ENCODE measurements at places on chromosomes 2 and 18.

DNA sequence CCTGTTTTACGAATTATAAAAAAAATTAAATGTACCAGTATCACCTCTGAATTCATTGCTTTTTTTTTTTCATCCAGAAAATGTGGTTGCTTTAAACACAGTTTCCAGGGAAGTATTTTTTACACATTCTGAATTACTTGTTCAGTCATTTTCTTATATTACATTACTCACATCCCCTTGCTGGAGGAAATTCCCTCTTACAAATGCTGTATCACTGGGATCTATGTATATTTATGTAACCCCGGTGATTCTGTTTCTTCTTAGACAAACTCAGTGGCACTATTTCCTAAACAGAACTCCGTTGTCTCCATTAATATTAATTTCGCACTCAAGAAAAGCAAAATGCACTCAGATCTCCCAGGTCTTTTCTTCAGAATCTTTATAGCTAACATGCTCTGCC is 1078.5 kb upstream of the ZEB2 start:
- DNase-seq, result no peak

DNA sequence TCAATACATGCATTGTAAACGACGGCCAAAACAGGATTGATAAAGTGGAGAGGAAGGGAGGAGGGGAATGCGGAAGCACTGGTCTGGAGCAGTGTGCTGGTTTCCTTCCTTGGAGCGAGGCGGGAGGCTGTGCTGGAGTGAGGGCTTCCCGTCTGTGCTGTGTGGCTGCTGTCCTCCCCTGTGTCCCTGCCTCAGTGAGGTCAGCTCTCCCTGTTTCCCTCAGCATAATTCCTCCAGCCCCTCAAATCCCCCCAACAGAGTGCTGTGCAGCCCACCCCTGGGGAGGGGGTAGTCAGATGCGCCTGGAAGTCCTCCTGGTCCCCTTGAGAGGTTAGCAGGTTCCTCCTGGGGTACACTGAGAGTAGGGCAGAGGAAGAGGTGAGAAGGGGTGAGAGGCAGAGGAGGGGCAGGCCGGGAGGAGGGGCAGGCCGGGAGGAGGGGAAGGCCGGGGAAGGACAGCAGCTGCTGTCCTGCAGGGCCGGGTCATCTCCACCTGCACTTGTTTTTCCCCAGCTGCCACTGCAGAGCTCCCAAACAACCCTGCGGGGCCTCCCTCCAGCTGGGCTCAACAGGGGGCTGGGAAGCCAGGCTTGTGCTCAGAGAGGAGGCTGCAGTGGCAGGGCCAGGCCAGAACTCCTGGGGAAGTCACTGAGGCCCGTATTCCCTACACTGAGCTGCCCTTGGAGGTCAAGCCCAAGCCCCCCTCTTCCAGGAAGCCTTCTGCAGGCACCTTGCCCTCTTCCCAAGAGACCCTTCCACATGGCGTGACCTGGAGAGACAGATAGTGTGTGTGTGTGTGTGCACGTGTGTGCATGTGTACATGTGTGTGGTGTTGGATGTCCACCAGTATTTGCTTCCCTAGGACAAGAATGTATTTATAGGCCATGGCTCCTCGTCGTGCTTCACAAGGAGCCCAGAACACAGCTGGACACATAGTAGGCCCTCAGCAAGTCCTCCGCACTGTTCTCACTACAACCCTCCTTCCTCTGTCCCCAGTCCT is 13.2 kb upstream of the ATP6V1B1 start:
- no peak for DNase-seq

DNA sequence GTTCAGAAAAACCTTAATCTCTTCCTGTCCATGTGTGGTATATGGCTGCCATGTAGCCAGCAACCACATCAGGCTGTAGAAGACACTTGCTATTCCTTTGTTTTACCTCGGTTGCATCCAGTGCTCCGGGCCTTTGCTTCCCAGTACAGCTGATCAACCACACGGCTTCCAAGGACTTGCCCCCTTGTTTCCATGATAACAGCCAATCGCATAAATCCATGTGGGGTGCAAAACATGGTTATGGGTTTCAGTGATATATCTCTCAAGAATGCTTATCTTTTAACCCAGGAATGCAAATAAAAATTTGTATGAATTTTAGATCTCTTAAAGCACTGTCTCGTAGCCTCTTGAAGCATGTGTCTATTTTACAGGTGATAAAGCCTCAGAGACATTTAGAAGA is 118.3 kb downstream of the MGAT5 start:
- DNase-seq, result no peak

- no peak for DNase-seq
These were observed 32.8 kb downstream of the CYBRD1 start for GRCh38 chr2:171554991-171555615.

GRCh38 chr2:85049236-85049635 is 78.3 kb downstream of the KCMF1 start:
- no peak for DNase-seq

GRCh38 chr2:168461942-168462331 is 5.9 kb downstream of the CERS6 start:
- DNase-seq, result no peak

GRCh38 chr2:39929531-39929930 is 150.5 kb upstream of the THUMPD2 start:
- no peak for DNase-seq

- DNase-seq, result no peak
These were observed 216.6 kb downstream of the SPAG16 start for GRCh38 chr2:213500881-213501280.

GRCh38 chr2:240593026-240593702 is 6.6 kb downstream of the CAPN10 start:
- no peak for DNase-seq

GRCh38 chr18:55584201-55584600 is 3.8 kb downstream of the TCF4 start:
- no peak for DNase-seq

DNA sequence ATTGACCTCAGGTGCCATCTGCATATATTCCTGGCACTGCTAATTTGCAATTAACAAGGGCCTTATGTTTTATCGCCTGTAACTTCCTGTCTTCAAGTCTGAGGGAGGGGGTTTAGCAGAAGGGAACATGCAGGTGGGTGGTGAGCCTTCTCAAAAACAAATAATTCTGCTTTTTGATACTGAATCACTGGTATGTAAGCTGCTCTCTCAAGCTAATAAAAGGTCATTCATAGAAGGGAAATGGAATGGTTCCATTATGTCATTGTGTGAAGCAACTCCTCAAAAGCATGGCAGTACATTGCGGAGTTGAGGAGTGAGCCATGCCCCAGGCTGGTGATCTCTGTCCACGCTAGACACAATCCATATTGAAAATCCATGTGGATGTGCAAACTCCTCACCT is 414.8 kb upstream of the ID2 start:
- DNase-seq, result no peak

DNA sequence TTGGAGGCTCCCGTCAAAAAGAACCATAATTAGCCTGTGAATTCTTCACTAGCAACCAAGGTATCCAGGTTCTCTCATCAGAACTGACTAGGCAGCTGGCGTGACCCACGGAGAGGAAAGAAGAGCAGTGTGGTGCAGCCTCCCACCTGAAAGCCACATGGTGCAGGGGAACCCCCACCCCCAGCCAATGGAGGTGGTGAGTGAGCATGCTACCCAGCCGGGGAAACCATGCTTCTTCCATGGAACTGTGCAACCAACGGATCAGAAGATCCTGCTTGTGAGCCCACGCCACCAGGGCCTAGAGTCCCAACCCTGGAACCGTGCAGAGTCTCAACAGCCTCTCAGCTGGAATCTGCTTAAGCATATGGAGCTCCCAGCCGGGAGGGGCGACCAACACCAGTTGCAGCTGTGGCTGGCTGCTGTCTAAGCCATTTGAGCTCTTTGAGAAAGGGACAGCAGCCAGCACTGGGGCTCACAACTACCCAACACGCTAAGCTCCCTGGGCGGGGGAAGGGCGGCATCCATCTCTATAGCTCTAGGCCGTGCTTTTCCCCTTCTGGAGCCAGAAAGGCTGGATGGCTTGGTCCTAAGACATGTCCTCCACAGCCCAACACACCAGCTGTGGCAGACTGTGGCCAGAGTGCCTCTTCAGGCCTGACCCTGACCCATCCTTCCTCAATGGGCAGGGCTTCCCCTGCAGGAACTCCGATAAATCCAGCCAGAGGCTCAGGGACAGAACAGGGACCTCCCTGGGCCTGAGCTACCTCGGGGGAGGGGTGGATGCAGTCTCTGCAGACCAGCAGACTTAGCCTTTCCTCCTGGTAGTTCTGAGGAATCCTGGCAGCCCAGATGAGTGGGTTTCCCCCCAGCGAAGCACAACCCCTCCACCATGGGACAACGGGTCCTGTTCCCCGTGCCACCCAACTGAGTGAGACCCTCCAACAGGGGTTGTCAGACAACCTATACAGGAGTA is 151.4 kb upstream of the NXPH2 start:
- DNase-seq, result no peak

DNA sequence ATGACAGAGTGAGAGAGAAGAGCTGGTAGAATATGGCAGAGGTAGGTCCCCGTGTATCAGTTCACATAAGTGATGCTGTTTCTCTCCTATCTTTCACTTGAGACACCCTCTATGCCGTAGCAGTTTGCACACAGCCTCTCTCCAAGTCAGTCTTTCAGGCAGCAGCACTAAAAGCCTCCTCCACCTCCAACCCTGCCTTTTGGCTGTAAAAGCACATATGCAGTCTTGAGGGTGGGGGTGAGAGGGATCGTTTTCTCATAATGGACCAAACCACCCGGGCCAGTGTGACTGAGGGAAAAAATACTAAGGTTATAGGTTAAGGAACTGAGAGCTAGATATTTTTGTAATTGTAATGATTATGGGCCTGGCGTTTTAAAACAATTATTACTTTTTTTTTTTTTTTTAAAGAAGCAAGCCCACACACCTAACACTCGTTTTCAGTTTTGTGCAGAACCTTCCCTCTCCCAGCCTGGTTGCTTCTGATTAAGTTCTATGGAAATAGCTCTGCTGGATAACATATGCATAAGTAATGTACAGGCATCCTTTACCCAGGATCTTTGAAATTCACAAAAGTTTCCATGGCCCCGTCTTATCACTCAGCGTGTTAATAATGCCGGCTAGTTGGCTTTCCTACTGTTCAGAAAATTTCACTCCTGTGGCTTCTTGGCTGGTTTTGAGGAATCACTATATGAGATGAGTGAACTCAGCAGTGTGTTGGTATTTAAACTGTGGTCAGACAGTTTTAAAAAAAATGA is 112.2 kb upstream of the MEIS1 start:
- DNase-seq, result no peak

GRCh38 chr2:235784788-235785187 is 290.9 kb downstream of the AGAP1 start:
- DNase-seq, result no peak

- no peak for DNase-seq
These were observed 144.2 kb upstream of the NABP1 start for GRCh38 chr2:191533693-191534180.

DNA sequence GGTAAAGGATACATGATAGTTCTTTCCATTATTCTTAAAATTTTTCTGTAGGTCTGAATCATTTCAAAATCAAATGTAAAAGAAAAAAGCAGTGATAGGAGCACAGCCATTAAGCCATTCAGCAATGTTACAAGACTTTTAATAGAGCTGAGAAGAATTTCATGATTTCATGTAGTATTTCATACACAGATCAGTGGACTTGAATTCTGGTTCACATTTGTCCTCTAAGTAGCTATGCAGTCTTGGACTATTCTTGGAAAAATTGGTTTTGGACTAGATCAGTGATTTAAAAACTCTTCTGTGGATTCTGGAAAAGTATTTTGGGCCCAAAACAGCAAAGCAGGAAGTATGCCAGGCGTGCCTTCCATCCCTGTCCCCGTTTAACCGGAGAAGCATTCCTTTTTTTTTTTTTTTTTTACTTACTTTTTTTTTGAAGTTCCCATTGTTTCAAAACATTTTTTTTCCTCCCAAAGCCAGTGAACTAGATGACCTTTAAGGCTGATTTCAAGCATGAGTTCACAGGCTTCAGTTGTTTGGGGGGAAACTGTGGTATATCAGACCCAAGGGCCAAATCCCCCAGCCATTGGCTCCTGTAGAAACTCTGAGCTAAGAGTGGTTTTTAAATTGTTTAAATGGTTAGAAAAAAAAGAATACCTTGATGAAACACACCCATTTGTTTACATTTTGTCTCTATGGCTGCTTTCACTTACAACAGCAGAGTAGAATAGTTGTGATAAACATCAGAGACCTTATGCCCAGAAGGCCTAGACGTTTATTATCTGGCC is 17.5 kb upstream of the POLI start:
- DNase-seq, result no peak

- no peak for DNase-seq
These were observed 934.1 kb upstream of the KLHL29 start for GRCh38 chr2:22450831-22451230.

DNA sequence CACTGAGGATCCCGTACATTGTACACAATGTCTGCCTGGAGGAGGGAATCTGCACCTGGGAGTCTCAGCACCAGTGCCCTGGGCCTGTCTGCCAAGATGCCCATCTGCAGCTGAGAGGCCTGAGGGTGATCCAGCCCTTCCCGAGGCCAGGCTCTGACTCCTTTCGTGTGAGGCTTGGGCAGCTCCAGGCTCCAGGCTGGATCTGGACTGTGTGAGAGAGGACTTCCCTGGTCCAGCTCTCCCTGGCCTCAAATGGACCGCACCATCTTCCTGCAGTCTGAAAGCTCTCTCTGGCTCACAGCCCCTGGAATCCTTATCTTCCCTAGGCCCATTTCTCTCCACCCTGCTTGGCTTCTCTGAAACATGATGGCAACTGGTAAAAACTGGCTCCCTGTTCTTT is 324.6 kb downstream of the DYSF start:
- DNase-seq, result no peak
